ENCODE measurements at places on chromosomes 13 and 19.

- no peak for DNase-seq
These were observed 13.8 kb downstream of the RASA3 start for GRCh38 chr13:114118511-114119123.

DNA sequence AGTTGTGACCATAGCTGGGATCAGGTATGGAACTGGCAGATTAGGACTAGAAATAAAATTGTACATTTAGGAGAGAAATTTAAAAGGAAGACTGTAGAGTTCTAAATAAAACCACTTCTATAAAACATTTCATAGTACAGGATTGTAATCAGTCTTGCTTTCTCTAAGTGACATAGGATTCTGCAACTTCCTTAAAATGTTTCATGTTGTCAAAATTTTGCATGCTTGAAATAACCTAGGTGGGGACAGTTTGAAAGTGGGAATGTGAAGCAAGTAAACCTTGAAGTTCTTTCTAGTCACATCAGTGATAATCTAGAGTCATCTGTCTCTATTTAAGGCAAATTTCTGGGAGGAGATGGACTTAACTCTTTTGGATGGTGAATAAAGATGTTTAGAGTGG lies 6.7 kb downstream of the TM9SF2 start:
- no peak for DNase-seq

- DNase-seq: peak; percentile 55
These were observed 16.9 kb upstream of the GPR18 start for GRCh38 chr13:99275093-99275469.

GRCh38 chr13:31638577-31638976 lies 100.7 kb upstream of the RXFP2 start:
- DNase-seq: peak; percentile 11

DNA sequence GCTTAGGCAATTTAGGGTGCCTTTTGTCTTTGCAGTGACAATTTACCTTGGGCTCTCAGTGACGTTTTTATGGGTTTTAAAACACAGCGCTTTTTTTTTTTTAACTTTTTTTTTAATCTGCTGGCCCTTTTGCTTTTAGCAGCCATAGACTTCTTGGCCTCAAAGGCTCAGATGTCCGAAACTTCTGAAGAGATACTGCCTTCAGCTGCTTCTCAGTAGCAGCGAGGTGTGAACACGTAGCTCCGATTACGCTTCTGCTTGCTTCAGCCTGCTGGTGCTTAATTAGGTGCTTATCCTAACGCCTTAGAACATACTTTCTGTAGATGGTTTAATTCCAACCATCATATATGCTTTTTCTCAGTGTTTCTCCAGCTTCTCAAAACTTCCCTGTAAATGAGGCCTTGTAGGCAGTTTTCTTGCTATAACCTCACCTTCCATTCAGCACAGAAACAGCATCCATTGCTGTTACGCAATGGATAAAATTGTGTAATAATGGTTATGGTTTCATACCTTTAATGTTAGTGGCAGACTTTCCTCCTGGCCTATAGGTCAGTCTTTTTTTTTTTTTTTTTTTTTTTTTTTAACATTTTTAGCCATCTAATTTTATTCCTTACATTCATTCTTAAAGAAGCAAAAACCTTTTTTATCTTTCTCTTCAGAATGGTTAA lies 723.9 kb downstream of the GPC5 start:
- no peak for DNase-seq

DNA sequence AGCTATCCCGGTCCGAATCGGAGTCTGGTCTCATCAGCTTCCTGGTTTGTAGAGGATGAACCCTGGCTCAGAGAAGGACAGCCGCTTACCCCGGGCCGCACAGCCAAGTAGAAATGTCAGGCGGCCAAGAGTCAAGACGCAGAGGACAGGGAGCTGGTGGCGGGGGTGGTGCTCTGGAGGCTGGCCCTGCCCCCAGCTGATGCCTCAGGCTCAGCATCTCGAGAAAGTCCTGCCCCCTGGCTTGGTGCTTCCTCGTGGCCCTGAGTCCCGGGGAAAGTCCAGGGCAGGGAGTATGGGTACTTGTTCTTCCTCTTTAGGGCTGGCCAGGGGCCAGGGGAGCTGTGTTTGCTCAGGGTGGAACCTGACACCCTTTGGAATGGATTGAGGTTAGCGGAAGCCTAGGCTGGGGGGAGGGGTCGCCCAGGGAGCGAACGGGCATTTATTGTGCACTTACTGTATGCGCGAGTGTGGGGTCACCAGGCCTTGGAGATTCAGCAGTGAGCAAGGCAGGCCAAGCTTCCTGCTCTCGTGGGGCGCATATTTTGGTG lies 2.2 kb downstream of the TJP3 start:
- peak; percentile 79 for DNase-seq

- no peak for DNase-seq
These were observed 10.9 kb downstream of the RFX1 start for GRCh38 chr19:13995017-13995728.

- no peak for DNase-seq
These were observed 43.2 kb downstream of the SUGT1 start for GRCh38 chr13:52695856-52696255.

- no peak for DNase-seq
These were observed 757.1 kb downstream of the LIG4 start for GRCh38 chr13:107458269-107458668.

DNA sequence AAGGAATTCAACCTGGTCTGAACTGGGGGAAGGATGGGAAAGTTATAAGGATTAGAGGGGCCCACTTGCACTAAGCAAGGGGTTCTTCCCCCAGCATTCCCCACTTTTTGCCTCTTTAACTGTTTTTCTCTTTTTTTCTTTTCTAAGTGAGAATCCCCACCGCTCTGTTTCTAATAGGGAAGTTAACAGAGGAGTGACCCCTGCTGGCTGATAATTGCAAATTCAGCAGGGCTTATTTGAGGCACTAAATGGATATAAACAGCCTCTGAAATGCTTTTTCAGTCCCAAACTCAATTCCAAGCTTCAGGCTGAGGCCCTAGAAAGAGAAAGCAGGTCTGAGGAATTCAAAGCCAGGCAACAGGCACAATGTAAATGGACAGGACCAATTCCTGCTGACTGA lies 38.2 kb upstream of the CEACAM21 start:
- DNase-seq: peak; percentile 53

GRCh38 chr13:44972956-44973581 lies 16.2 kb downstream of the NUFIP1 start:
- DNase-seq: no peak

GRCh38 chr19:17346109-17346671 lies 8.8 kb downstream of the GTPBP3 start:
- DNase-seq: peak; percentile 77

GRCh38 chr13:46126056-46126455 lies 21.2 kb upstream of the CPB2 start:
- DNase-seq: no peak

DNA sequence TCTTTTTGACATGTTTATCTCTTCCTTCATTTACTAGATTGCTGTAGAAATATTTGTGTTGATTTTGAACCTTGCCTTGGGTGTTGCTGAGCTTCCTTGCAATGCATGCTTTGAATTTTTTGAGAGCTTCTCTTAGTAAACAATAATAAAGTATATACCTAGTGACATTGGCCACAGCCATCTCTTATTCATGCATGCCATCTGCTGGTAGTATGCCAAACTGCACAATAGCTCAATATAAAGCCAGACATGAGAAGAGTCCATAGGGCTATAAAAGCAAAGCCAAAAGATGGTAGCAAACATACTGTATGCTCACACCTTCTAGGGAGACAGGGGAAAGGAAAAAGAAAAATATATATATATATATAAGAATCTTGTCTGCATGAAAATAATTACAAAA lies 18.9 kb upstream of the ZSCAN5A start:
- DNase-seq: peak; percentile 66

- no peak for DNase-seq
These were observed 32.5 kb upstream of the NDFIP2 start for GRCh38 chr13:79448413-79448812.

DNA sequence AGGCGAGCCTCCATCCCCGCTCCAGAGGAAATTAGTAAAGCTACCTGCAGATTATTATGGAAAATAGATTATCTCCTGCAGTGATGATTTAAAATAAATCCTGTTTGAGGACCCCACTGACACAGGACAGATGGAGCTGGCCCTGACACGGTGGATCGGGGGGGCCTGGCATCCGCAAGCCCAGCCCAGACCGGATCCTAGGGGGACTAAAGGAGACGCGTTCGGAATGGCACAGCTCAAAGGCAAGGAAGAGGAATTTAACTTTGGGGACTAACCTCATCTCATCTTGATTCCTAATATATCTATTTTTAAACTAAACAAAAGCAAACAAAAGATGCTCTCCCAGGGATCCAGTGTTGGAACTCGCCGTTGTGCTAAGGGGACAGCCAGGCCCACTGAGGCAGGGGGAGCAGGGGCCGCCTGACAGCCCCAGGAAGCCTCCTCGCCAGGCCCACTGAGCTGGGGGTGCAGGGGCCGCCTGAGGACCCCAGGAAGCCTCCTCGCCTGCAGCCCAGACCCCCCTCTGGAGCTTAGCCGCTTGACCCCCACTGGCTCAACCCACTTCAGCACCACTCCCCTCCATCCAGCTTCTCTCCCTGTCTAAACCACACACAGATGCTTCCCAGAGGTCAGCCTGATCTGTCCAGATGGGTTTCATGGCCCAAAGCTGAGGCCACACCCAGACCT lies 78.6 kb downstream of the SPACA7 start:
- no peak for DNase-seq

- DNase-seq: no peak
These were observed 330.1 kb downstream of the TDRD3 start for GRCh38 chr13:60727140-60727539.
